ENCODE measurements at places on chromosomes 5 and 9. TPM values are rescaled to one million over a fixed set of nuclear protein-coding genes. Genes with fewer than 3 reads are reported as not detected.

ERP44 gene
- total RNA-seq, result 19.6 TPM

DND1 gene
- total RNA-seq, result 2.9 TPM

ZDHHC21 gene
- 10.2 TPM for total RNA-seq

KCNMB1 gene
- total RNA-seq, result not detected

LRRC26 gene
- not detected for total RNA-seq

TERT gene
- total RNA-seq, result 1.5 TPM

OTP gene
- 0.05 TPM for total RNA-seq

CTNNAL1 gene
- total RNA-seq, result 21.5 TPM

DDX4 gene
- 0.29 TPM for total RNA-seq

CHSY3 gene
- not detected for total RNA-seq

OTULIN gene
- total RNA-seq, result 87.8 TPM

FST gene
- total RNA-seq, result 0.49 TPM

BAAT gene
- total RNA-seq, result not detected

F12 gene
- 1.3 TPM for total RNA-seq

ANKHD1 gene
- total RNA-seq, result 111 TPM

UGCG gene
- 21.6 TPM for total RNA-seq

SLC22A5 gene
- 4.5 TPM for total RNA-seq

KIF12 gene
- total RNA-seq, result not detected

ACTBL2 gene
- not detected for total RNA-seq

ECM2 gene
- total RNA-seq, result not detected

C9orf50 gene
- not detected for total RNA-seq

BHMT gene
- not detected for total RNA-seq

LCN6 gene
- not detected for total RNA-seq

RGP1 gene
- 23.6 TPM for total RNA-seq

SLC34A1 gene
- 0.19 TPM for total RNA-seq

EIF4E1B gene
- not detected for total RNA-seq

SLC4A9 gene
- total RNA-seq, result 0.35 TPM

INSL6 gene
- total RNA-seq, result not detected

GNA14 gene
- total RNA-seq, result not detected

PCA3 gene
- total RNA-seq, result not detected

OR1J2 gene
- total RNA-seq, result not detected

TMEM174 gene
- not detected for total RNA-seq

NR5A1 gene
- not detected for total RNA-seq

SELENOP gene
- 0.53 TPM for total RNA-seq

SLC28A3 gene
- total RNA-seq, result 0.09 TPM

FOXD4L6 gene
- total RNA-seq, result not detected

ABCA2 gene
- total RNA-seq, result 30.0 TPM

FER gene
- total RNA-seq, result 11.7 TPM

TAS2R1 gene
- total RNA-seq, result not detected

SVEP1 gene
- not detected for total RNA-seq

ST8SIA4 gene
- total RNA-seq, result 59.3 TPM

LCN12 gene
- 0.68 TPM for total RNA-seq

MTX3 gene
- 39.8 TPM for total RNA-seq

RNF38 gene
- 51.9 TPM for total RNA-seq

KIF20A gene
- total RNA-seq, result 64.3 TPM

ABO gene
- total RNA-seq, result not detected

KIAA0825 gene
- total RNA-seq, result 2.7 TPM

NCS1 gene
- 4.0 TPM for total RNA-seq

IRGM gene
- 3.8 TPM for total RNA-seq

SLC1A3 gene
- not detected for total RNA-seq

CDKN2A gene
- 16.9 TPM for total RNA-seq

RORB gene
- total RNA-seq, result 0.35 TPM

MARCOL gene
- total RNA-seq, result not detected

NKD2 gene
- total RNA-seq, result 4.2 TPM

HAVCR2 gene
- total RNA-seq, result 108 TPM

FLT4 gene
- 1.7 TPM for total RNA-seq
